ENCODE measurements at places on chromosomes 16 and 17. TPM values are rescaled to one million over a fixed set of nuclear protein-coding genes. Genes with fewer than 3 reads are reported as not detected.

Gene FOXO3B
- 0.37 TPM for polyA plus RNA-seq

Gene SYCE1L
- polyA plus RNA-seq, result 3.4 TPM

Gene NKD1
- polyA plus RNA-seq, result 0.44 TPM

Gene RAB37
- 5.3 TPM for polyA plus RNA-seq

Gene PRSS8
- 151 TPM for polyA plus RNA-seq

Gene SPATA22
- polyA plus RNA-seq, result 1.1 TPM

Gene TBX6
- 2.5 TPM for polyA plus RNA-seq

DNA sequence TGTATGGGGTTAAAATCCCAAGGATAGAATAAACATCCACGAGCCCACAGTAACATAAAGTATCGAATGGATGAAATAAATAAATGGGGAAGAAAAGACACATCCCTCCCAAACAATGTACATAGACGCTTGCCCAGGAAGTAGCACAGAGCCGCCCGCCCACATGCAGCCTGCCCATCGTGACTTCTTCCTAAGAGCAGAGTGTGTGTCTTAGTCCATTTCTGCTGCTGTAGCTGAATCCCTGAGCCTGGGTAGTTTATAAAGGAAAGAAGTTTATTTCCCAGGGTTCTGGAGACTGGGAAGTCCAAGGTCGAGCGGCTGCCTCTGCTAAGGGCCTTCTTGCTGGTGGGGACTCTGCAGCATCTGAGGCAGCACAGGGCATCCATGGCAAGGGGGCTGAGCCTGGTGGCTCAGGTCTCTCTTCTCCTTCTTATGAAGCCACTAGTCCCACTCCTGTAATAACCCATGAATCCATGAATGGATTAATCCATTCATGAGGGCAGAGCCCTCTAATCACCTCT, 39.4 kb upstream of the ZNF469 start:
- H3K4me1 ChIP-seq, result no peaks in the 10 kb centered on the region
- no peak overlapping the region for H3K27ac ChIP-seq
- H3K36me3 ChIP-seq, result no peaks in the 10 kb centered on the region
- no peak overlapping the region for H3K4me3 ChIP-seq
- peaks cover 15% of the 10 kb centered on the region for H3K27me3 ChIP-seq
- no peak for DNase-seq

DNA sequence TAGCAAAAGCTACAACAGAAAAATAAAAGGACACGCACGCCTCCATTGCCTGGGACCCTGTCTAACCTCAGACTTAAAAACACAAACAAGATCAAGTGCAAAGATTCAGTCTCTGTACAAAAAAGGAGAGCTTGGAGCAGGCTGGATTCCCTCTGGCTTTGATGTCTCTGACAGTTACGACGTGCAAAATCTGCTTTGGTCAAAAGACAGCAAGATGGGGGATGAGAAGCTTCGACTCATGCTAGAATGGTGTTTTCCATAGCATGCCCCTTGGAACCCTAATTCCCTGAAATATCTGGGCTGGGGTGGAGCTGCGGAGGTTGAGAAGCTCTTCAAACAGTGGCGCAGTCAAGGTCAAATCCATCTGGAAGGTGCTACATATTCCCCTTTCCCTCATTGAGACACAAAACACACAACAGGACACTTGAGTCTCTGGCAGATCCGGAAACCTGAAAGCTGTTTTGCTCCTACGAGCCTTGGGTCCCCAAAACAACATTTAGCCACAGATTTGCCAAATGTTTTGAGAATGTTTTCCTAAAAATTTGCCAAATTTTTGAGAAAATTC, 9.1 kb downstream of the MYH11 start:
- no peak for DNase-seq
- peaks cover 18% of the 10 kb centered on the region for H3K4me1 ChIP-seq
- no peak overlapping the region for H3K27ac ChIP-seq

DNA sequence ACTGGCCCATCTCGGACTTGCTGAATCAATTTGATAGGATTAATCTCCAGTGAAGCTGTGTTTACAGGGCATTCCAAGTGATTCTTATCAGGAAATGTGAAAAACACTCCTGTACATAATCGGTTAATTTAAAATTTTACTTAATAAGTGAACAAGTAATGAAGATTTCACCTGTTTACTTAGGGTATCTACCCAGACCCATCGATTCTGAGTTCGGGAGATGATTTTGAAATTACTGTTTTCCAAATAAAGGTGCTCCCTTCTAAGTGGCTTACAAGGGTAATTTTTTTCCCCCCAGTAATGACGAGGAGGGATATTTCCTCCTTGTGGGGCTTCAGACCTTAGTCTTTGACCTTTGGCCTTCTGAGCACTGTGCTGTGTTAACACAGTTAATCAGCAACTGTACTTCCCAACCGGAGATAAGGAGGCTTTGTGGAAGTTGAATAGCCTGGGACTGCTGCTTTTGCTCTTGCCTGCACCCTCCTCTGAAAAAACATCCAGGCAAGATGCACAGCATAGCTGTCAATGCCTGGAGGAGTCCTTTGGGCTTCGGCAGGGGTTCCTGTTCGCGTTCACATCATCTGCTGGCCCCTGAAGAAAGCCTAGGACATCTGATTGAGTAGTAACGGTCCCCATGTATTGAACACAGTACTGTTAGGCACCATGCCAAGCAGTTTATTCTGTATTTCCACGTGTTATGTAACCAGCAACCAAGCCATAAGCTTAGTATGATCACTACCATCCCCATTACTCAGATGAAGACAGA, 1.8 kb downstream of the FAHD1 start:
- H3K36me3 ChIP-seq, result peaks cover 16% of the 10 kb centered on the region
- H3K27me3 ChIP-seq, result no peaks in the 10 kb centered on the region
- DNase-seq, result no peak
- peak overlapping the region; percentile 100 for H3K4me3 ChIP-seq
- H3K4me1 ChIP-seq, result peaks cover 55% of the 10 kb centered on the region

DNA sequence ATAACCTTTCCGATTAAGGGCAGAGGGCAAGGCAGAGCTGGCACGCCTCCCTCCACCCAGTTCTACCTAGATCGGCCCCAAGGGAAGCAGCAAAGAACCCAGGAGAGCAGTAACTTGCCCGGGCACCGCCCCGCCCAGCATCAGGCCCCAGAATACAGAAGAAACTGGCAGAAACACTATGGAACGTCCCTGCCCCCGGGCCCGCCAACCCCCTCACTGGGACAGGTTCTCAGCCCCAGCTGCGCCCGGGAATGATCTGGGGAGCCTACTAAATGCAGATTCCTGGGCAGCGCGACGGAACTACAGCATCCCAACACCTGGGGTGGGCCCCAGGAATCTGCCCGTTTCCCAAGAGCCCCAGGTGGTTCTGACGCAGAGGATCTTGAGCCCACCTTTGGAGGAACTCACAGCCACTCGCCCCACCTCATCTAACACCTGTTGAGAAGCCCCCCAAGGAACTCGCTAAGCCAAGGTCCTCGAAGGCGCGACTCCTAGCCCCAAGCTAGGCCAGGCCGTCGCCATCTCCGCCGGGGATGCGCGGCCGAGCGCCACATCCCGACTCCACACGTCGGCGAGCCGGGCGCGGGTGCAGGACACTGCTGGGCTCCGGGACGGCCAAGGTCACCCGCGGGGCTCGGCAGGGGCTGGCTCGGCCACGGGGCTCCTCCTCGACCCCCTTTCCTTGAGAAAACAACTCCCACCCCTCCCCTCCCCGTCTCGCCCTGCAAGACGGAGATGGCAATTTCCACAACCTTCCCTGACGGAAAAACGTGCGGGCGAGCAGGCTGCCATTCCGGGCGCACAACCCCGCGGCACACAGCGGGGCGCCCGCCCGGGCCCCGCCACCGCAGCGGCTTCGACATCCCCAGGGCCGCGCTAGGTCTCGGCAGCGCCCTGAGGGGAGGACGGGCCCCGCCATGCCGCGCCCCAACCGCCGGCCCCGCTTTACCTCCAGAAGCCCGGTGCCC, 913 bp downstream of the CDIP1 start:
- H3K27me3 ChIP-seq, result no peaks in the 10 kb centered on the region
- peak; percentile 58 for DNase-seq
- H3K4me1 ChIP-seq, result peaks cover 27% of the 10 kb centered on the region
- peak overlapping the region; percentile 85 for H3K27ac ChIP-seq
- H3K36me3 ChIP-seq, result no peaks in the 10 kb centered on the region
- peak overlapping the region; percentile 77 for H3K4me3 ChIP-seq

DNA sequence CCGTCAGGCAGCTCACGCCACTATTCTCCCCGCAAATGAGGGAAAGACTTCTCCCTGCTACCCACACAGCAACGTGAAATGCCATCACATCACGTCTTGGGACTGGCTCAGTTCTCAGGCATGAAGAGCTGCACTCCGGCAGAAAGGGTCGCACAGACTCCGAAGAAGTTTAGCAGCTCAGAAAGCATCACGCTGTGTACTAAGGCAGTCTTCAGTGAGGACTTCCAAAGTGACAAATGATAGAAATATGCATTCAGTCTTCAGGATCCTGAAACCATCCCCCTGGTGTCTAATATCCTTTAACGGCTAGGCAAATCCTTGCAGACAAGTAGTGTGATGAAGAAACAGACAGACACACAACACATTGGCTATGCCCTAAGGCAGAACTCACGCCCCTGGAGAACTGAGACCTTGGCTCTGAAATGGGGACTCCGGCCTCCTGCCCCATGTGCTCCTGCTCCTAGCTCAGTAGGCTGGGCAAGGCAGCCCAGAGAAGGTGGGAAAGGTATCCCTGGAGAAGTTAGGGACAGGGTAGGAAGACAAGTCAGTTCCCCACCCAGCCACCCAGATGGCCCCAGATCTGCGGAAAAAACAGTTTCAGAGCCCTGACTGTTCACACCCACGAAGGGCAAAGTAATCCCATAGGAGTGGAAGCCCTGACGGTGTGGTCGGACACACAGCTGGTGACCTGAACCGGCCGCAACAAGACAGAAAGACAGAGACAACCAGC, 1.6 kb downstream of the XYLT1 start:
- H3K4me3 ChIP-seq, result peak overlapping the region; percentile 66
- no peak for DNase-seq
- no peak overlapping the region for H3K27ac ChIP-seq

- no peak overlapping the region for H3K4me3 ChIP-seq
- no peak overlapping the region for H3K27ac ChIP-seq
- H3K36me3 ChIP-seq, result no peaks in the 10 kb centered on the region
- DNase-seq, result no peak
Observed at GRCh38 chr17:71995590-71995989, 125.2 kb upstream of the SOX9 start.

DNA sequence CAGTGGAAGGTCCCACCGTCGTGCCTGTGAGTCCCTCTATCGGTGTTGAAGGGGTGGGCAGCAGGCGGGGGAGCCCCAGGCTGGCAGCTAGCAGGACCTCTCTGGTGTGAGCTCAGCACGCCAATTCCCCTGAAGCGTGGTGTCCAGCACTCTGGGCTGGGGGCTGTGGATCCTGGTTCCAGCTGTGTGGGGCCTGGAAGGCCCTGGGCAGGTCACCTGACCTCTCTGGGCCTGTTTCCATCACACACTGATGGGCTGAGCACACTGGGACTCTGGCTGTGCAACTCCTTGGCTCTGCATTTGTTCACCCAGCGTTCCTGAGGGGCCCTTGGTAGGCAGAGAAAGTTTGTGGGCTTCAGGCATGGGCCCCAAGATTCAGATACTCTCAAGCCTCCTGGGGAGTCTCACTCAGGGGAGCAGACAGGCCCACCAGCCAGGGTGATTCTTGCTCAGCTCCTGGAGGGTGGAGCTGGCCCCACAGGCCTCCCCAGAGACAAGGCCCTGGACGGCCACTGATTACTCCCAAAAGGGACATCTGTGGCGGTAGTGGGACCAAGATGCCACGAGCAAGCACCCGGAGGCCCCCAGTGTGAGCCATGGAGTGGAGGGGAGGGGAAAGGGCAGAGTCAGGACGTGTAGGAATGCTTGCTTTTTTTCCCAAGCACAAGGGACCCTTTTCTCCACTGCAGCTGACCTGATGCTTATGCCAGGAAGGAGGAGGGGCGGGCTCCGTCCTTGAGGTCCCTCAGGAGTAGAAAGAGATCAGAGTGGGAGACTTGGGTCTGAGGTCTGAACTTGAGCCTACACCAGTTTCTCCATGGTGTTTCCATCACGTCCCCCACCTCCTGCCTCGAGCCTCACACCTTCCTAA, 8.5 kb downstream of the SCGB1C2 start:
- no peak overlapping the region for H3K27ac ChIP-seq
- peaks cover 12% of the 10 kb centered on the region for H3K4me1 ChIP-seq
- H3K27me3 ChIP-seq, result no peaks in the 10 kb centered on the region
- peaks cover 38% of the 10 kb centered on the region for H3K36me3 ChIP-seq

DNA sequence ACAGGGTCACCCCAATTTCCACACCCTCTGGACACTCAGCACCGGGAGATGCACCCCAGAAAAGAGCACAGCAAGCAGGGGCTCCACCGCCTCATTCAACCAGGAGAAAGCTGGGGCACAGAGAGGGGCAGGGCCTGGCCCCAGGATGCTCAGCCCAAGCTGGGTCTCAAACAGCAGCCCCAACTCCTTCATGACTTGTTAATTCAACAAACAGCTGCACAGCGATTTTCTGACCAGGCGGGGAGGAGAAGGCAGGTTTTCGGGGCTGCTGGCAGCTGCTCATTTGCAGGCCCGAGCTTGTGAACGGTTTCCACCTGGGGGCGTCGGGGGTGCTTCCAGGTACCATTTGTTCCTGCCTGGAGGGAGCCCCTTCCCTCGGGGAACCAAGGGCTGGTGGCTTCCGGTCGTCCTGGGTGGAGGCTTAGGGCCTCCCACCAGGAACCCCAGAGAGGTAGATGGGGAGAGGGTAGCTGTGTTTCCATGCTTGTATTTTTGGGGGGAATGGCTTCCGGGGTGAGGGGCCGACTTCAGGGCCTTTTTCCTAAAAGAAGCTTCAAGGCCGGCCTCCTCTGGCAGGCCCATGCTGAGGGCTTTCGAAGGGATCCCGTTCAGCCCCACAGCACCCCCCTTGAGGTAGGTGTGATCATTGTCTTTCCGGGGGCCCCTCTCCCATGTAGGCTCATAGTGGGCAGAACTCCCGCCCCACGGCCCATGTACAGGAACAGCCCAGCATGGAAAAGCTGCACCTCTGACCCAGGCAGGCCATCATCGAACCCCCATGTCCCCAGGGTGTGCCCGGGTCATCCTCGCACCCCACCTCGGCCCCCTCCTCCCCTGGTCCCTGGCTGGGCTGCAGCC, 191.6 kb upstream of the GSE1 start:
- no peaks in the 10 kb centered on the region for H3K27me3 ChIP-seq
- peaks cover 49% of the 10 kb centered on the region for H3K4me1 ChIP-seq
- no peak overlapping the region for H3K4me3 ChIP-seq
- no peak for DNase-seq
- H3K27ac ChIP-seq, result peak overlapping the region; percentile 71

DNA sequence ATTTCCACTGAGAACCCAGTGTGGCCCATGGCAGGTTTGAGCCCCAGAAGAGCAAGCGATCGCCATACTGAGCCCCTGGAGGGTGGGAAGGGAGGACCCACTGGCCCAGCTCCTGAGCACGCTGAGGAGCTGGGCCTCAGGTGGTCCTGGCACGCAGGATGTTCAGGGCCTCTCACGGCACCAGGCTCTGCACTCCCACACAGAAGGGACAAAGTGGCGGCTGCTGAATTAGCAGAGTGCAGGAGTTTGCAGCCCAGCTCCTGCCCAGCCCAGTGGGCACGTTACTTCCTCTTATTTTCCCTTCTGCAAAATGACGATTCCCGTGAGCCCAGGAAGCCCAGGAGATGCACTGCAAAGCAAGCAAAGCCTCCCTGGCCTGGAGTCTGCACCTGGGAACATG, 42.3 kb upstream of the MTSS2 start:
- H3K27me3 ChIP-seq, result no peaks in the 10 kb centered on the region
- H3K4me3 ChIP-seq, result no peak overlapping the region
- H3K27ac ChIP-seq, result no peak overlapping the region
- H3K4me1 ChIP-seq, result peaks cover 39% of the 10 kb centered on the region
- DNase-seq, result no peak

- no peaks in the 10 kb centered on the region for H3K36me3 ChIP-seq
- peak; percentile 16 for DNase-seq
- H3K4me3 ChIP-seq, result no peak overlapping the region
- no peak overlapping the region for H3K27ac ChIP-seq
Observed at GRCh38 chr17:77343031-77343800, 202.4 kb downstream of the SEC14L1 start.

Data from stomach (tissue), 19 donors.